ENCODE measurements at places on chromosomes 2 and 18.
A peak's percentile ranks its signal among the peaks of the same experiment; 100 is the strongest.

DNA sequence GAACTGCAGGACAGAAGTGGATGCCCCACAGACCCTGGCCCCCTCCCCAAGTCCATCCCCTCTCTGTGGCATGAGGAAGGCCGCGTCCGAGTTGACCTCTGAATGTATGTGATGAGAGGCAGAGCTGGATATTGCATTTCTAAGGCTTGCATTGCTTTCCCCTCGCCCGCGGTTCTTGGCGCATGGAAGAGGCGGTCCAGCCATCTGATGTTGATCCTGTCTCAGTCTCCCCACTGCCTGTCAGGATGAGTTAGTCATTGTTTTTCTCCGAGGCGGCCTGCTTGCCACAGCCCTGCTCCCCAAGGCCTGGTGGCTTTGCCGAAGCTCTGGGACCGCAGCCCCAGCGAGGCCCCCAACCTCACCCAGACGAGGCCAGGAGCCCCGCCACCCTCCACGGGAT is 88.6 kb downstream of the SMAD7 start:
- no peak for DNase-seq

- DNase-seq, result no peak
Observed at GRCh38 chr2:100757621-100758394, 62.1 kb upstream of the NPAS2 start.

DNA sequence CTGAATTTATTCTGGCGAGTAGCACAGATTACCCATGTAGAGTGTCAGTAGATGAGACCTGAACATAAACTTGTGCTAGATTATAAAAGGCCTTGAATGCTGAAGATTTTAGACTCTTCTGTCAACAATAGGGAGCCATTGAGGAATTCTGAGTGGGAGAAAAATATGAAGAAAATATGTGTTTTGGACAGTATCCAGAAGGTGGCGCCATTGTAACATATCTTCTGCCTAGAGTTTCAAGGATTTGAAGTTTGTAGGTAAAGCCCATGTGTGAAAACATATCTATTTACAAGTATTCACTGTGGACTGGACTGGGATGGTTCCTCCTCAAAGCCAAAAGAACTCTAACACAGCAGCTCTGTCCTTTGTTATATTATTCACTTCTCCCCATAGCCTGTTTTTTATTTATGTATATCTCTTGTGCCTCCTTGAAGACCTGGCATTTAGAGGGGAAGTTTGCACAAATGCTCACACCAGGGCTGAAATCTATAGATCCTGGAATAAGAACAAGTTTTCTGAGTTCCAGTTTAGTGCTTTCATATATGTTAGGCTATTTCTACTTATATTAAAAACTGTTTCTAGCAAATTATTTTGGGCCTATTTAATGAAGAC is 124.9 kb downstream of the RDH14 start:
- DNase-seq, result no peak

- no peak for DNase-seq
Observed at GRCh38 chr18:31783059-31783458, 22.4 kb upstream of the SLC25A52 start.

- no peak for DNase-seq
Observed at GRCh38 chr2:127663566-127664064, 11.7 kb downstream of the LIMS2 start.

DNA sequence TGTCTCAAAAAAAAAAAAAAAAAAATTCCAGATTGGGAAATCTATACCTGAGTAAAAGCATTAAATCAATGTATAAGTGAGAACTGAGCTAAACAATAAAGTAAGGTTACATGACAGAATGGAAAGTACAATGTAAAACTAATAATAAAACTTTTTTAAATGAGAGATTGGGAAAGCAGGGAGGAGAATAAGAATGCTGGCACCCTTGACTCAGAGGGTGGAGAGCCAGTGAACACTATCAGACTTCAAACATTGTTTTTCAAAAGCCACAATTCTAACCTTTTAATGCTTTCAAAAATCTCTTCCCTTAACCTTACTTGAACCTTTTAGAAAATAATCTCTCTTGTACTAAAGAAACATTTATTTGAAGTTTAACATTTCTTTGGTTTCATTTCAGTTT is 63.5 kb downstream of the TBC1D8 start:
- no peak for DNase-seq

GRCh38 chr2:214410918-214411554 is at the start of gene VWC2L:
Gene VWC2L, plus strand, starts transcription at chr2:214411054. Its CDS starts 3,140 bp downstream, at chr2:214414194.
- peak; percentile 28 for DNase-seq

GRCh38 chr18:26869640-26870039 is 4.1 kb upstream of the AQP4 start:
- no peak for DNase-seq

GRCh38 chr2:36482576-36483214 is 115.3 kb downstream of the FEZ2 start:
- no peak for DNase-seq

GRCh38 chr2:240687045-240687740 is 4.5 kb upstream of the AQP12A start:
- DNase-seq, result peak; percentile 18

DNA sequence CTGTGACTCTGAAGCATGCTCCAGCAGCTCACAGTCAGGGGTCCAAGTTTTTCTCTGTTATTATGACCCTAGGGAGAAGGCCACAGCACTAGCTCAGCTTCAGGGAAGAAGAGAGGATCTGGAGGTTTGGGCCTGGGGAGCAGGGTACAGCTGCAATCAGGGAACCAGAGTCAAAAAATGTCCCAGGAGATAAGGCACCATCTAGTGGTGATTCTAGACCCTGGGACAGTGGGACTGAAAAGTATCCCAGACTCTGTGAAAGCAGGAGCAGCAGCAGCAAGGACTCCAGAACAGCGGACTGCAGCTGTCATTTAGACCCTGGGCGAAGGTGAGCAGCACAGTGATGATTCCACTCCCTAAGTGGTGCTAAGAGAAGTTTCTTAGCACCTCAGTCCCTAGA is 278.4 kb upstream of the DDX18 start:
- DNase-seq, result no peak

DNA sequence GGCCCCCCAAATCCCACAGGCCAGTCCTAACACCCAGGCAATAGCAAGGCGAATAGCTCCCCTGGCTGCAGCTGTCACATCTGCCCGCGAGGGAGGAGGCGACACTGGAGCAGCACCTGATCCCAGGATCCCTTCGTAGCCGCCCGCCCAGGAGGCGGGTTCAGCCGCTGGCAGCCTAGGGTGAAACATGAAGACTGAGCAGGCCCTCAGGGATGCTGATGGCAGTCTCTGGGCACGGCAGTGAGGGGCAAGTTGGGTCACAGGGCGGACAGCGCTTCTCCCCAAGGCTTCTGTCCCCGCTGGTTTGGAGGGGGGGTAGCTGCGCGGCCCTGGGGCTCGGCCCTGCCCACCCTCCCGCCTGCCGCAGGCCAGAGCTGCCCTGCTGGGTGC is 1.9 kb downstream of the DNMT3A start:
- no peak for DNase-seq

DNA sequence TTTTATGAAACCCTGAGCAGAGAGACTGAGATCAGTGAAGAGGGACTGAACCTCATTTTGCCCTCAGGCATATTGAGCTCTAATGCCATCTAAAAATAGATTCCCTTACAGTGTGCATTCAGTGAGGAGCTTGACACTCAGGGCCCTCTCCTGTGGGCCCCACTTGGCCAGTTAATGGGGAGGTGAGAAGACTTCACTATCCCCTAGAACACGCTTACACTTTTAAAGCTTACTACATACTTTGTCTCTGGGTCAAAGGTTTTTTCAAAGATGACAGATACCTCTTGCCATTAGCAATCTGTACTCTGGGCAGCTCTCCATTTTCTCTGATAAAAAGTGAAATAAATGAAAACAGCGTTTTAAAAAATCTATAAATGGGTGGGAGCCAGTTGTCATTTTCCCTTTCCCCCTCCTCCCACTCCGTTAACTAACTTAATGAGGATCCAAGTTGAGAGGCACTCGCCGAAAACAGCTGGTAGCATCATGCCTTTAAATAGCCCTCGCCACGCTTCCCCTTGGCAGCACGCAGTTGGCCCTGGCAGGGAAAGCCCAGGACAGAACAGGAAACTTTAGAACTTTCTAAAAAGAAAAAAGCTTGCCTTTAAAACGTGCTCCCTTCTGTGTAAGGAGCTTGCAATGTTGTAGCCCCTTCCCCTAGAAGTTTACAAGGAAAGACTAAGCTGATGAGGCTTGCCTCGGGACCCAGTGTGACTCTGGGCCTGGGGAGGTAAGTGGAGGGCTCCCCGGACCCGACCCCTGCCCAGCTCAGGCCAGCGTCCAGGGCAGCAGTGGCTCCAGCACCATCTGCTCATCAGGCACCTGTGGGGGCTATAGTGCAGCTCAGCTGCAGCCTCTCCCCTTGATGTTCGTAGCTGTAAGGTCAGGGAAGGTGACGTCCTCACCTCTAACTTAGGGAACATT is 58.8 kb upstream of the FOSL2 start:
- no peak for DNase-seq

- DNase-seq, result no peak
Observed at GRCh38 chr18:49546719-49547273, 15.1 kb upstream of the LIPG start.

DNA sequence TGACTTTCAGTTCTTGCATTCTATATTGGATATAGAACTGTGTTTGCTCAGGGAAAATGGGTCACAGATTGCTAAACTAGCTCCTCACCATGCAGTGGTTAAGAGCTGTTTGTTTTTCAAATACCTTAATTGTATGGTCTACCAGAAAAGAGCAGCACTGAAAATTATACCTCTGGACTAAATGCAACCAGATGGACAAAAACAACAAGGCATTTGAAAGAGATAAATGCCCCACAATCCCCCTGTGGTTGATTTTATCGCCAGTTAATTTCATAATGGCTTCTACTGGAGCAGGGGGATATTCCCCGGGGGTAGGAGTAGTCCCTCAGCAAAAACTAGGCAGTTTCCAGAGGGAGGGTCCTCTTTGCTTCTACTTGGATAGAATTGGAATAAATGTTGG is 267.9 kb upstream of the TNP1 start:
- DNase-seq, result no peak

DNA sequence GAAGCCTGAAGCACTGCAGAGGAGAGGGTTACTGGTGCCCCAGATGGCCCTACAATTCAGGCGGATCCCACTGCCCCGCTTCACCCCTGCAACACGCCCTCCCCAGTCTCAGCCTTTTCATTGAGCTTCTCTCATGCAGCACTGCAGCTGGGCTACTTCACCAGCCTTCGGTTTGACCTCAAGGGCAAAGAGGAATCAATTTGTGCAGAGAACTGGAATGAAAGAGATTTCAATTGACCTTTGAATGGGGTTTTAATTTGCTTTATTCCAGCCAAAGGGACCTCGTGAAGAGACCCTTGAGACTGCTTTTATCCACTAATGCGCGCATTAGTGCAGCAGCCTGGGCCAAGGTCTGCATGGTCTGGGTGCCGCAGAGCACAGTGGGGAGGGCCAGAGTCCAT is 8.8 kb upstream of the POMC start:
- no peak for DNase-seq

GRCh38 chr2:181806039-181806392 is 85.5 kb upstream of the ITPRID2 start:
- no peak for DNase-seq

GRCh38 chr2:49069829-49070228 is 84.5 kb downstream of the FSHR start:
- no peak for DNase-seq

GRCh38 chr2:85353876-85354285 is 447 bp downstream of the RETSAT start:
- DNase-seq, result no peak

DNA sequence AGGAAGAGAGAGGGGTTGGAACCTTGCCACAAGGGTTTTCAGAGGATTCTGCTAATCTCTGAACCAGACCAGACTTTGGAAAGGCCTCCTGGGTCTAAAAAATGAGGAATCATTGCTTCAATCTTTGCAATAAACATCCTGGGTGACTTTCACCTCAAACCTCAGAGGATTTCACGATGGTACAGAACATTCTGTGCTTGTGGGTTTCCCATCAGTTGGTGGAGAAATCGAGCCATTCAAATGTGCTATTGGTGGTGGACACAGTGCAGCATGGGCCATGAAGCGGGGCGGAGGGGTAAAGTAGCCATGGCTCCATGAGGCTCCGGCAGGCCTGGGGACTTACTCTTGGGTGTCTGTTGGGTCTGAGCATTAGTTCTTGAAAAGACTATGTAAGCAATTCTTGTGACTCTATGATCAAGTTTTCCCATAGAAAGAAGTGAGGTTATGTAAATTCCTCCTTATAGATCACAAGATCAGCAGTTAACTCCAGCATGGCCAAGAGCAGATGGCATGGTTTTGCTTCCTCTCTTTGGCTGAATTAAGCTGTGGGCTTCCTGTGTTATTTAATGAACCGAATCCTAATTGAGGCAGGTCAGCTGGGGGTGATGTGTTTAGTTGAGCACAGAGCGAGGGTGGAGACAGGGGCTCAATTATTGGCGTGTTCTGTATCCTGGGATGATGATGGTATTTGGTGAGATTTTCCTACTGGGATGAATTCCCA is 1.9 kb upstream of the IL1R2 start:
- DNase-seq, result no peak

DNA sequence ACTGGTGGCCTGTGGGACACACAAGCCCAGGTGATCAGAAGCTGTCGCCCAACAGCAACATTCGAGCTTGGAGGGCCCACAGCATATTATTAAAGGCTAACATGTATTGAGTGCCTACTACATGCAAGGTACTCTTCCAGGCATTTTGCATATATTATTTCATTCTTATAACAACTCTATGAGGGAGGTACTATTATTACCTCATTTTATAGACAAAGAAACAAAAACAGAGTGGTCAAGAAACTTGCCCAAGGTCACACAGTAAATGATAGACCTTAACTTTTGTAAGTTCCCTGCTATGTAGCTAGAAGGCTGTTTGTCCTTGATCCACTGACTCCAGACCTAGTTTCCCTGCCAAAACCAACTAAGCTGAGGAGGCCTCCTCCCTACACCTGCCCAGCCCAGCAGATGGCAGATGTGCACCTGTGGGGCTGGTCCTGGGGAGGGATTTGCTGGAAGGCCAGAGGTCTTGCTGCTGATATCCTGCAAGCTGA is 35.7 kb downstream of the KANSL3 start:
- no peak for DNase-seq

DNA sequence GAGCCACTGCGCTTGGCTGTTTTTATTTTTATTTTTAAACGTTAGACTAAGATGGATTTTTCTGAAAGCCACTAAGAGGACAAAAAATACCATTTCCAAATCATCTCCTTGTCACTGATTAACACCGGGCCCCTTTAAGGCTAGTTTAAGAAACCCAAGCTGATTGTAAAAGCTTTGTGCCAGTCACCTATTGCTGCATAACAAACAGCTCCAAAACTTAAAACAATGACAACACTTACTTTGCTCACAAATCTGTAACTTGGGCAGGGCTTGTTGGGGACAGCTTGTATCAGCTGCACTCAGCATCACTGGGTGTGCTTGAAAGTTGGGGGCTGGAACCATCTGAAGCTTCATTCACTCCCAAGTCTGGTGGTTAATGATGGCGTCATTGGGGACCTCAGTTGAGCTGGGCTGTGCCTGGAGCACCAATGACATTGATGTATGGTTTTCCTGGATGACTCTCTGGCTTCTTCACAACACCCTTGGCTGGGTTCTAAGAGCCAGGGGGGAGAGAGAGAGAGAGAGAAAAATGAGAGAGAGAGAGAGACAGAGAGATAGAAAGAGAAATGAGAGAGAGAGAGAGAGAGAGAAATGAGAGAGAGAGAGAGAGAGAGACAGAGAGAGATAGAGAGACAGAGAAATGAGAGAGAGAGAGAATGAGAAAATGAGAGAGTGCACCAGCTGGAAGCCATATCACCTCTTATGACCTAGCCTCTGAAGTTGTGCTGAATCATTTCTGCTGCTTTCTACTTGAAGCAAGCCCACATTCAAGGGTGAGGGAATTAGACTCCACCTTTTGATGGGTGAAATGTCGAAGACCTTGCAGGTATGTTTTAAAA is 26.0 kb upstream of the ATG16L1 start:
- no peak for DNase-seq

All from GM10248 (cell line).